Esophagus squamous epithelium (tissue), 5 donors: ENCODE measurements at places on chromosomes 3 and 15. TPM values are rescaled to one million over a fixed set of nuclear protein-coding genes. Genes with fewer than 3 reads are reported as not detected.

The DZIP3 gene
- 3.0 TPM for total RNA-seq

The RBM5 gene
- 60.1 TPM for total RNA-seq

The LRRC31 gene
- total RNA-seq = not detected

The CMTM7 gene
- 3.0 TPM for total RNA-seq

The SCN11A gene
- not detected for total RNA-seq

- H3K4me3 ChIP-seq = no peak overlapping the region
- DNase-seq = no peak
- no peaks in the 10 kb centered on the region for H3K36me3 ChIP-seq
- no peaks in the 10 kb centered on the region for H3K27me3 ChIP-seq
- H3K4me1 ChIP-seq = no peaks in the 10 kb centered on the region
Observed at GRCh38 chr3:145776782-145777408, 384.1 kb downstream of the PLOD2 start.

- H3K27me3 ChIP-seq = no peaks in the 10 kb centered on the region
- H3K4me1 ChIP-seq = no peaks in the 10 kb centered on the region
- H3K4me3 ChIP-seq = no peak overlapping the region
- H3K36me3 ChIP-seq = no peaks in the 10 kb centered on the region
Observed at GRCh38 chr3:117873249-117873600, 1161.4 kb downstream of the IGSF11 start.

GRCh38 chr3:15331072-15331605, 1.2 kb downstream of the SH3BP5 start:
- peak overlapping the region; percentile 85 for H3K4me3 ChIP-seq
- no peaks in the 10 kb centered on the region for H3K36me3 ChIP-seq
- H3K4me1 ChIP-seq = peaks cover 26% of the 10 kb centered on the region

GRCh38 chr15:76038512-76038911, 21.3 kb upstream of the TMEM266 start:
- no peaks in the 10 kb centered on the region for H3K36me3 ChIP-seq
- no peaks in the 10 kb centered on the region for H3K27me3 ChIP-seq
- H3K27ac ChIP-seq = peak overlapping the region; percentile 59
- peaks cover 8% of the 10 kb centered on the region for H3K4me1 ChIP-seq
- H3K4me3 ChIP-seq = no peak overlapping the region
- DNase-seq = no peak

DNA sequence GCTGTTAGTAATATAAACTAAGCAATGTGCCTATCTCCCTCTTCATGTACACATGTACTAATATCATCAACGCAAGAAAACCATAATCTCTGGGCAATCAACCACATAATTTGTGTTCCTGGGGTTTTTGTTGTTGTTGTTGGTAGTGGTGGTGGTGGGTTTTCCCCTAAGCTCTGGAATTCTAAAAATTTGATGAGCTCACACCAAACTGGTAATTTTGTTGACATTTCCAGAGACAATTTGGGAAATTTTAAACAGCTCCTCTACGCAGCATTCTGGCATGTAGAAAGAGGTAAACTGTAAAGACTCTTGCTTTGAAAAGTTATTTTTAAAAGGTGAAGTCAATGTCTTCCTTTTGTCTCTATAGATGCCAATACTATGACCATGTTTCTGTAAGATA, 126.7 kb downstream of the IGSF11 start:
- no peaks in the 10 kb centered on the region for H3K27me3 ChIP-seq
- H3K4me3 ChIP-seq = no peak overlapping the region
- no peak overlapping the region for H3K27ac ChIP-seq
- H3K36me3 ChIP-seq = no peaks in the 10 kb centered on the region

DNA sequence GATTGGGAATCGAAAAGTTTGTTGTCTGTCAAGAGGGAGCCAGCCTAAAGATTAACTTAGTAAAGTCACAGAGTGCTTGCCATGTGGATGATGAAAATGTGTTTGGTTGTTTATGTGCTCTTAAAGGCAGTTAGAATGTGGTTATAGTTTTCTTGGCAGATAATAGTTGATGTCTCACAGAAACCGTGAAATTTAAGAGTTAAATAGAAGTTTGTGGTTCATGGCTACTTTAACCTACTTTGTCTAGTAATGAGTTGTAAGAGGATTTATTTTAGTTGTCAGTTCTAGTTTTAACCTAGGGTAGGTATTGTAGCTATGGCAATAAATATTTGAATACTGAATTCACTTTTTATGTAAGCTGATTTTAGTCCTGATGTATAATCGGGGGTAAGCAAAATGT, 36.4 kb upstream of the EIF3J start:
- no peak overlapping the region for H3K4me3 ChIP-seq
- peaks cover 10% of the 10 kb centered on the region for H3K36me3 ChIP-seq
- no peaks in the 10 kb centered on the region for H3K4me1 ChIP-seq
- DNase-seq = no peak
- no peak overlapping the region for H3K27ac ChIP-seq
